Epithelial cell of proximal tubule (primary cell): ENCODE measurements at places on chromosomes 11 and 22. TPM values are rescaled to one million over a fixed set of nuclear protein-coding genes. Genes with fewer than 3 reads are reported as not detected.
A peak's percentile ranks its signal among the peaks of the same experiment; 100 is the strongest.

Gene TRIM21
- total RNA-seq: 18.3 and 24.2 TPM in 2 replicates

- DNase-seq: no peak
Observed at GRCh38 chr11:27203077-27203647, 159.9 kb downstream of the CCDC34 start.

Gene PVALB
- not detected in 2 replicates for total RNA-seq

Gene MUC6
- not detected in 2 replicates for total RNA-seq

Gene OR8I2
- total RNA-seq: not detected in 2 replicates

- no peak for DNase-seq
Observed at GRCh38 chr11:1256257-1257045, 33.6 kb downstream of the MUC5B start.

- no peak for DNase-seq
Observed at GRCh38 chr11:104369761-104370160, 205.8 kb upstream of the PDGFD start.

DNA sequence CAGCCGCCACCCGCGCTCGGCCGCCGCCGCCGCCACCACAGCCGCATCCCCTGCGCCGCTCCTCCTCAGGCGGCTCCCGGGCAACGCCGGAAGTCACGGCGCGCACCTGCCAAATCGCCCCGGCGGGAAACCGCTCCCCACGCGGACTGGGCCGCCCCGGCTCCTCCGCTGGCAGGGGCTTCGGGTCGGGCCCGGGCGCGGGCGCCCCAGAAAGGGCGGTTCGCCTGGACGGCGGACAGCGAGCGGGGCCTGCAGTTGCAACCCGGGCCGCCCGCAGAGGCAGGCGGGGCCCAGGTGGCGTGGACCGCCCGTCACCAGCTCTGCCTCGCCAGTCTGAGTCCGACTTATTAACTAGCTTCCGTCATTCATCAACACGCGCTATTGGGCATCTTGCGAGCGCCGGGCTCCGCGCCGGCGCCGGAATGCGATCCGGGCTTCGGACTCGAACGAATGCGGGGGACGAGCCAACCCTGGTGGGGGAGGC, at the start of gene HIRA:
HIRA (minus strand) TSS at position 85 of the 484 bp plus-strand sequence. CDS start 257 bp downstream, outside the sequence.
- peak; percentile 39 for DNase-seq

DNA sequence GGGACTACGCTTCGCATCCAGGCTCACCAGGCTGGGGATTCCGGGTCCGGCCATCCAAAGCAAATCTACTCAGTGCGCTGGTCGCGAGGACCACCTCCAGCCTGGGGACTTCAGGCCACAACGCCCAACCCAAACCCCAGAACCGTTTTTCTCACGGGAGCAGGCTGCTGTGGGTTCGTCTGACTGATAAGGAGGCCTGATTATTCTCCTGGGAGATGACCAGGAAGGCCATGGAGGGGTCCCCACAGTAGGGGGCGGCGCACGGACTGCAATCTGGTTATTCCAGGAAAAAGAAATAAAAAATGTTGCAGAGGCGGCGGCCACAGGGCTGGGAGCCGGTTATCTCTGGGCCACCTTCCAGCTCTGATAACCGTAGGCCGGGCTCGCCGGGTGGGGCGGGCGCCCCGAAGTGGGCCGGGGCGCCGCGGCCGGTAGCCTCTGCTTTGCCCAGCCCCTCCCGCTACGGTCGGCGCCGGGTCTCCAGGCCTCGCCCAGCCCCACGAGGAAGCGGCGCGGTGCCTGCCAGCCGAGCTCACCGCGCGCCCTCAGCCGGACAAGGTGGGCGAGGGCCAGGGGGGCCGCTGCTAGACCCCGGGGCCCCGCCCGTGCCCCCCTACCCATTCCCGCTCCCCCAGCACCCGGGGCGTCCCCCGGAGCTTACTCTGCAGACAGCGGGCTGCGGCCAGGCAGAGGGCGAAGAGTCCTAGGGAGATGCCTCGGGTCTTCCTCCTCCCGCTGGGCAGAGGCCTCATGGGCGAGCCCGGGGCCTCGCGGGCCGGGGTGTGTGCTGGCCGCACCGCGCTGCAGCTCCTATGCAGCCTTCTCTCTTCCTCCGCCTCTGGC, 446 bp downstream of the VSTM5 start:
- DNase-seq: no peak

DNA sequence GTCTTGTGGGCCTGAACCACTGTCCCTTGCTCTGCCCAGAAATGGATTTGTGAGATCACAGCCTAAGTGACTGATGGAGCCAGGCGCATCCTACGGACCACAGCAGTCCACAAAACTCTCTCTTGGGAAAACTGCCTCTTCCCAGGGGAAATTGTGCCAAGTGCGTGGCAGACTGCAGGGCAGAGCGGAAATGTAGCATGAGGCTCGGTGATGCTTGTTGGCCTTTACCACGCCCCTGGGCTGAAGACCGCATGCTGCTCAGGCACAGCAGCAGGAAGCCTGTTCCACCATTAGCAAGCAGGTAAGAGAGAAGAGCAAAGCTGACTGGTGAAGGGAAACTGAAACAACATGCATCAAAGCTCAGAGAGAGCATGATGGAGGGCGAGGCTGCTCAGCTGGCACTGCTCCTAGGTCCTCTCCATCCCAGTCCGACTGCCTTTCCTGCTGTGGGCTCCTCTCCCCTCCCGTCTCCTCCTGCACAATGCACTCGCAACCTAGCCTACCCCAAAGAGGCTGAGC, 26.5 kb upstream of the SCARF2 start:
- no peak for DNase-seq

- no peak for DNase-seq
Observed at GRCh38 chr11:69696749-69697468, 6.9 kb downstream of the FGF19 start.

Gene ACR
- not detected in 2 replicates for total RNA-seq

Gene SLC22A12
- not detected in 2 replicates for total RNA-seq

Gene HTR3B
- total RNA-seq: not detected in 2 replicates

- no peak for DNase-seq
Observed at GRCh38 chr22:50074551-50075530, 10.4 kb downstream of the MLC1 start.

DNA sequence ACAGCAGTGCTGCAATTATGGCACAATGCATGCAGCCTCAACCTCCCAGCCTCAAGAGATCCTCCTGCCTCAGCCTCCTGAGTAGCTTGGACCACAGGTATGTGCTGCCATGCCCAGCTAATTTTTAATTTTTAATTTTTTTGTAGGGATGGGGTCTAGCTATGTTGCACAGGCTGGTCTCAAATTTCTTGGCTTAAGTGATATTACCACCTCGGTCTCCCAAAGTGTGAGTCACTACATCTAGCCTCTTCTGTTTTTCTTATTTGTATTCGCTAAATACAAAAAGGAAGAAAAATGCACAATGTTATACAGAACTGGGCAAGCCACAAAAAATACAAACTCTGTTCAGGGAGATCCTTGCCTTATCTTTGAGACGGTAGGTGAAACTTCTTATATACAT, 62.1 kb downstream of the DDI1 start:
- no peak for DNase-seq

DNA sequence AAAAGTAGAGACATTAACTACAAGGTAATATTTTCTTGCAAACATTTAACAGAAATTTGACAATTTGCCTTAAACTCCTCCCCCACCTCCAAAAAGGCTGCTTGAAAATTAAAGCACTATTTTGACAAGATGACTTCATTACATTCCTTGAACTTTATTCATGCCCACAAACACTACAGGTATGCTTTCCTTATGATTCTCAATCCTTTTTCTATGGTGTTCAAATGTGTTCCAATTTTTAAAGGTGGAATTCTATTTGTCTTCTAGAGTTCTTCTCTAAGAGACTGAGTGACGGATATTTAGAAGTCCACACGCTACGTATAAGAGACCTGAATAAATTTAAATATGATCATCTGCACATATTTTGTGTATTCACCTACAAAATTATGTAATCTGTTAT, 69.4 kb downstream of the MRTFA start:
- DNase-seq: no peak

Gene SOX10
- not detected in 2 replicates for total RNA-seq

DNA sequence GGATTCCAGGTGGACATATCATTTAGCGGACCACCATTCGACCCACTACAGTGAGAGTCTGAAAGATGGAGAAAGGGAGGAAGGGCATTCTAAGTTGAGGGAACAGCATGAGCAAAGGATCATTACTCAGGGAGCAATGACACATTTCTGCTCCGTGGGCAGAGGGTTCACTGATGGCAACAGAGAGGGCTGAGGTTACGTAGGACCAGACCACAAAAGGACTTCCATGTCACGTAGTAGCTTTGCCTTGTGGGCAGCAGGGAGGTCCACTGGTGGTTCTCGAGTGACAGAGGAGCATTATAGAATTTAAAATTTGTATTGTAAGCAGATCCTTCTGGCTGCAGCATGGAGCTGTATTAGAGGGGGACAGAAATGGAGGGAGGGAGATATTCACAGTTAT, 109.7 kb upstream of the NAV2 start:
- DNase-seq: no peak

DNA sequence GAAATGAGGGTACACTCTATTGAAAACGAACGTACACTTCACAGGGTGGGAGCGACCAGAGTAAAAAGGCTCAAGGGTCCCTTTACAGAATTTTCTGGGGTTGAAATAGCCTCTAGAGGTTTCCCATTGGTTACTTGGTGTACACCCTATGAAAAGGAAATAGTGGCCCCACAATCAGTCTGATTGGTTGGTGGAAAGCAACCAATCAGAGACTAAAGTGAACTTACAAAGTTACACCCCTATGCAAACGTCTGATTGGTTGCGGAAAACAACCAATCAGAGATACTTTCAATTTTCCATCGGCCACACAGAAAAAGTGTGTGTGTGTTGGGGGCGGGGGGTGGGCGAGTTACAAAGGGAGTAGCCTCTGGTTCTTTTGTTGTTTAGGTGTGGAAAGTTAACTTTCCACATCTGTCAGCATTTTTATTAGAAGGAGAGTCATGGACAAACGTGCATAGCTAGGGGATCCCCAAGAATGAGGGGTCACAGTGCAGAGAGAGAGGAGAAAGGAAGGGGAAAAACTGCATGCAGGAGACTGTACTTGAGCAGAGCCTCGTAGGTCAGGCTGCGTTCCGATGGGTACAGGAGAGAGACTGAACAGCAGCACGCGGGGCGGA, 1152.1 kb downstream of the TBC1D22A start:
- no peak for DNase-seq

Gene LIF
- total RNA-seq: 48.7 and 49.8 TPM in 2 replicates

Gene MAPK8IP1
- 10.1 and 11.1 TPM in 2 replicates for total RNA-seq

GRCh38 chr22:28243539-28243938, 324.5 kb upstream of the PITPNB start:
- no peak for DNase-seq

GRCh38 chr11:128021349-128022006, 565.9 kb downstream of the ETS1 start:
- no peak for DNase-seq

Gene SDHD
- 48.5 and 96.7 TPM in 2 replicates for total RNA-seq

GRCh38 chr22:43131773-43132501, 11.3 kb downstream of the MCAT start:
- no peak for DNase-seq

DNA sequence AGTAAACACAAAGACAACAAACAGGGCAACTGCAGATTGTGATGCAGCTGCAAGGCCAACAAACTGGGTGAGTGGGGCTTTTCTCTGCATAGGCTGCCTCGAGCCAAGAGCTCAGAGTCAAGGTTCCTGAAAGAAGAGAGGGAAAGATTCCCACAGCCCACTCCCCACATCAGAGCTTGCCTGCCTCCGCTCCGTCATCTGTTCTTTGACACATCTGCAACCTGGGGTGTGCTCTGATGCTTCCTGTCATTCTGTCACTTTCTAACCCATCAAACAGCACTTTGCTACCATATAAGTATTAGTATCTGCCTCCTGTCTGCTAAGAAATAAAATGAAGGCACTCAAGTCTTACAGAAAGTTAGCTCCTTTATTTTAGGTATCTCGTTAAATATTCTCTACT, 46.9 kb downstream of the C22orf31 start:
- DNase-seq: no peak

Gene CCDC34
- total RNA-seq: 5.7 and 8.0 TPM in 2 replicates

Gene SLC22A9
- total RNA-seq: not detected in 2 replicates

DNA sequence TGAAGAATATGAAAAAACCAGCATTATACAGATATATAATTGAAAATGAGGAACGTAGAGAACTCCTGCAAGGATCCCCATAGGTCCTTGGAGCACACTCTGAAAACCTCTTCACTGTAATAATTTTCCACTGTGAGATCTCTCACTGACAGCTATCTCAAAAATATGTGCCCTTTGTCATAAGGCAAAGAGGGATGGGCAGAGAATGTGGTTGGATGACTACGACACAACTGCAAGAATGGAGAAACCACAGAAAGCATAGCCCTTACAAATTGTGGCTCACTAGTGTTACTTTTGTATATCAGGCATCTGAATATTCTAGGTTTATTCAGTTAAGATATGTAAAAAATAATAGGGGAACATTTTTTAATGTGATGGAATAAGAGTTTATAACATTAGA, 7.9 kb upstream of the CTSC start:
- no peak for DNase-seq

- DNase-seq: no peak
Observed at GRCh38 chr11:6298605-6299004, 21.7 kb downstream of the CAVIN3 start.

- no peak for DNase-seq
Observed at GRCh38 chr22:38497869-38498268, 8.2 kb downstream of the DDX17 start.

DNA sequence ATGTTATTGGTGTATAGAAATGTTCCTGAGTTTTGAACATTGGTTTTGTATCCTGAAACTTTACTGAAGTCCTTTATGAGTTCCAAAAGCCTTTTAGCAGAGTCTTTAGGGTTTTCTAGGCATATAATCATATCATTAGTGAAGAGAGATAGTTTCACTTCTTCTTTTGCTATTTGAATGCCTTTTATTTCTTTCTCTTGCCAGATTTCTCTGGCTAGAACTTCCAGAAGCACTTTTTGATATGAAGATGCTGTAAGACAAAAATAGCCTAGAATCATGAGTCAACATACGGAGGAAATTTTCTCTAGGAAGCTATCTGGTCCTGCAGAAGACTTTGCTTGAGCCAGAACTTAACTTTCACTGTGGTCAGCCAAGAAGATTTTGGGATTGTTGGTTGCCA, 86.7 kb upstream of the IZUMO1R start:
- no peak for DNase-seq

- DNase-seq: no peak
Observed at GRCh38 chr22:39537975-39538374, 5.4 kb upstream of the RPS19BP1 start.

- DNase-seq: no peak
Observed at GRCh38 chr22:20111045-20111688, 4.7 kb upstream of the RANBP1 start.

Gene CYP2D6
- 0.14 and 0.29 TPM in 2 replicates for total RNA-seq

- DNase-seq: peak; percentile 52
Observed at GRCh38 chr11:86483940-86484794, 109.5 kb downstream of the CCDC81 start.

Gene SCGB1D2
- not detected in 2 replicates for total RNA-seq

- no peak for DNase-seq
Observed at GRCh38 chr11:111961389-111962300, 24.5 kb downstream of the DIXDC1 start.

- DNase-seq: no peak
Observed at GRCh38 chr11:131491503-131491902, 121.1 kb downstream of the NTM start.
